Stimulated activated CD4-positive, alpha-beta T cell treated with anti-CD3 and anti-CD28 coated beads, Interleukin-2, amount 100 ng/mL, for 48 hours (primary cell): ENCODE measurements at places on chromosomes 16 and 17.

GRCh38 chr16:17403156-17403809 is 67.5 kb downstream of the XYLT1 start:
- no peak for DNase-seq

DNA sequence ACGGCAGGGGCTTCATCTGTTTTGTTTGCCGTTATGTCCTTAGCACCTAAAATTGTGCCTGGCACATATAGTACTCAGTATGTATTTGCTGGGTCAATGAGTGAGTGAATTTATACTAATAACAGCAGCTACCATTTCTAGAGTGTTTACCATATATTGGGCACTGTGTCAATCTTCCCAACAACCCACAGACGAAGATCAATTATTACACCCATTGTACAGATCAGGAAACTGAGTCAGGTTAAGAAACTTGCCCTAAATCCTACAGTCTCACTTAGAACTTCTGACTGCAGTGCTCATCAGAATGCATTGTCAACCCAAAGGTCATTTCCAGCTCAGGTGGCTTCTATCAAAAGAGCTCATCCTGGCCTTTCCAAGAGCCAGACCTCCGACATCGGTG is 44.5 kb upstream of the MEOX1 start:
- no peak for DNase-seq

- no peak for DNase-seq
Measured at GRCh38 chr16:68049449-68049848, 26.4 kb downstream of the DUS2 start.

DNA sequence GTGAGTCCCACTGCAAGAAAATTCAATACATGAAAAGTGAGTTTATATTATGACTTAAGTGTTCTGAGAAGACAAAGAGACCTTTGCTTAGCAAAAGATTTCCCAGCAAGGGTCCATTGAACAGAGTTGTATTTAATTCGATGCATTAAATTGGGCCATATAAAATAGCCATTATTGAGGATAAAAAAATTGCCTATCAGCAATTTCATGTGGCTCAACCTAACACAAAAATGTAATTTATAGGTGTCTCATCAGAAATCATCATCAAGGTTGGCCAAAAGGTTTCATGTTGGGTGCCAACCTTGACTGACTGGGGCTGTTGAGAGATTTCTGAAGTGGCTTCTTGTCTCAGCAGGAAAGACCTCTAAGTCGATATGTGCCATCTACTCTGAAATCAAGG is 84.8 kb upstream of the TOX3 start:
- no peak for DNase-seq

GRCh38 chr16:57764006-57764340 is 28.4 kb downstream of the KATNB1 start:
- DNase-seq, result no peak

DNA sequence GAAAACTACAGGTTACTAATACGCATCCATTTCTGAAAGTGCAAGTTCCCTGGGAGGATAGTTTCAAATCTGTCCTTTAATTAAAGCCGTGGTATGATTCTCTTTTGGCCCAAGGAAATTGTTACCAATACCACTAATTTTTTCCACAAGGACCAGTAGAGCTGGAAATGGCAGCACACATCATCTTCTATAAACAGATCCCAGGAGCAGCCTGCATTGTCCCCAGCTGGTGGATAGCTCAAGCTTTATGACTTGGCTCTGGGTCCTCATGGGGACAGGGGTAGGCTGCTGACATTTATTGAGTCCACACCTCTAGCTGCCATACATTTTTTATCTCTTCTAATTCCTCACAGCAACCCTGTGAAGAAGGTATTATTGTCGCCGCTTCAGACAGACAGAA is 35.8 kb upstream of the BHLHA9 start:
- DNase-seq, result no peak

- no peak for DNase-seq
Measured at GRCh38 chr17:12406623-12407215, 259.0 kb upstream of the MYOCD start.

GRCh38 chr17:412211-413015 is 59.8 kb upstream of the RPH3AL start:
- no peak for DNase-seq

GRCh38 chr17:3497101-3497500 is 21.3 kb downstream of the ASPA start:
- DNase-seq, result no peak

DNA sequence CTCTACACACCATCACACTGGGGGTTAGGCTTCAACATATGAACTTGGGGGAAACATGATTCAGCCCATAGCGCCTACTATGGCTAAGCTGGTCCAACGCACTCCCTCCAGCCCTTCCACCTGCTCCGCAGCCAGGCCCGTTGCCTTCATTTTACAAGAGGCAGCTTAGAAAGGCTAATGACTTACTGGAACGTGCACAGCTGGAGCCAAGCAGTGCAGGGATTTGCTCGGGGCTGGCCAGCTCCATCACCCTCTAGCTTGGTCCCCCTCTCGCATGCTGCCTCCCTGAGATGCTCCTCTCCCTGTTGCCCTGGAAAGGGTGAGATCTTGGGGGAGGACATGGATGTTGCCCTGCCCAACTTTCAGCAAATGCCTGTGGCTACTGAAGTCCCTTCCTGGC is 2.8 kb upstream of the CACNG1 start:
- no peak for DNase-seq

DNA sequence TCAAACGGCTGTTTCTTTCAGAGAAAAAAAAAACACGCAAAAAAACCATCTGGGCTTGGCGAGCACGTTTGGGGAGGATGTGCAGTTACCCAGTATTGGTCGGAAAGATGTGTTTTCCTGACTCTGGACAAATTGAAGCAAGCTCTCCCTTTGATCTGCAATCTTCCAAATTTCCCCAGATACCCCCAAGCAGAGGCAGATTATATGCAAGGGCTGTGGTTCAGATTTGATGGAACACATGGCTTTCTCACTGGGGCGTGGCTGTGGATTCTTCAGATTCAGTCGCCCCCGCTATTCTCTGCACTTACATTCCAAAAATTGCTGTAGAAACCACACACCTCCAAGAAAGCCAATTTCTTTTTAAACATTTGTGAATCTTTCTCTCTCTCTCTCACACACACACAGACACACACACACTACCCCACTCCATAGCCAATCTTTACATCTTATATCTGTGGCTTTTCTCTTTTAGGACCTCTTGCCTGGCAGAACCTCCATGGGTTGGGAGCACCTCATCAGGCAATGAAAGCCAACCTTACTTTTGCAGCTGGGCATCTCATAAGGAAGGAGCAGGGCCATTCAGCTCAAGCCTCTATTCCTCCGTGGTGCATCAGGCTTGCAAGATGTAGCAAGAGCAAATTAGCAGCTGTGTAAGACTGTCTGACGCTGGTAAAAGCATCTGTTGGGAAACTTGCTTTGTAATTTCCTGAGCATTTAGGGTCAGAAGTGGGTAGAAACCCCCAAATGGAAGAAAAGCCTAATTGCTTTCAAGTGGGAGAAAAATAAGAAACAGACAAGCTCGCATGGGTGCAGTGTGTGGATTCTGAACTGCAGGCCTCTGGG is 103.9 kb upstream of the FAM20A start:
- no peak for DNase-seq

DNA sequence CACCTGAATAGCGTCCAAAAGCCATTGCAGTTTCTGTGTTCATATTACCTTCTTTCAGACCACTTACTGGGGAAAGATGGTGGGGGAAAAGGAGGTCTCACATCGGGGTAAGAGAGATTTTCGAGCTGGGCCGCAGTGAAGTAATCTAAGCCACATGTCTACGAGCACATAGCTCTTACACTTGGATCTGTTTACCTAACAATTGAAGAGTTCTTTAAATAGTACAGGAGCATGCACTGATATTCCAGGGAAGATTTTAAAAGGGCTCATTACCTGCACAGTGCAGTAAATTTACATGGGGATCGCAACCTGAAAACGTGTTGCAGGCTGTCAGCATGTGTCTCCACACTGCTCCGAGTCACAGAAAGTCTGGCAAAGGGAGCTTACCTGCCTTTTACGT is 12.6 kb downstream of the MAF start:
- no peak for DNase-seq

DNA sequence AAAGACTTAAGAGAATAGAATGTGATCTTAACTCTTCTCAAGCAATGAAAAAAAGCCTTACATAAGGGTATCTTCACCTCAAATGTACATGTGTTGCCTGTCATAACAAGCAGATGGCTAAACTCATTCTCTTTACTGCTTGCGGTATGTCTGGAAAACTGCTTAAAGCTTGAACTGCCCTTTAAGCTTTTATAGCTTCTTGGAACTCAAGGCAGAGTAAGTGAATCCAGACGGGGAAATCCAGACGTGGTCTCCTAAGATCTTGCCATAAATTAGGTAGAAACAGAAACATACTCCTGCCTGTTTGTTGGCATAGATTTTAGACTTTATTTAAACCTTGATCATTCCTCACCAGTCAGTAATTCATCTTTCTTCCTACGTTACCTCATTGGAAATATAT is 19.6 kb downstream of the CLUAP1 start:
- DNase-seq, result no peak

DNA sequence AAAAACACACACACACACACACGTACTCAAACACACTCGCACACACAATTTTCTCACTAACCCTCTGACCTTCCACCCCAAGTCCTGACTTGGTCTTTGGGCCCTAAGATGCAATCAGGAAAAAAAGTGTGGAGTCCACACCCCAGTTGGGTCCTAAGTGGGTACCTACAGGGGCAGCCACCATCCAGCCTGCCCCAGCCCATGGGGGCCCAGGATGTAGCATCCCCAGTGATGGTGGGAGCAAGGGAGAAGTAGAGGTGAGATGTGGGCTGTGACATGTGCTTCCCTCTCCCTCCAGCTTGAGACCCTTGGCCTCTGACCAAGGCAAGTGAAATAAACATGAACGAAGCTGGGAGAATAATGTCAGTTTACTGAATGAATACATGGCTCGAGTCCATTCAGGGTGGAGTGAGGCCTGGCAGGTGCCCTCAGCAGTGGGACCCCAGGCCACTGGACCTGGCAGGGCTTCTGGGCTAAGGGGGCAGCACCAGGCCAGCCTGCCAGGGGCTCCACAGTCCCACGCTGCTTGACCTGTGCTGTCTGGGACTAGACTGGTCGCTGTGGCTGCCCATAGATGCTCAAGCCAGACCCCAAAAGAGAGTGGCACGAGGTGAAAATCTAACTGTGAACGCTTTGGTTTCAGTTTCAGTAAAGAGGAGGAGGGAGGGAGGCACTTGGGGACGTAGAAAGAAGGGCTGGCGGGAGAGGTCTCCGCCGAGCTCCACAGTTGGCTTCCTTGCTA is 73.7 kb downstream of the MRC2 start:
- DNase-seq, result no peak

DNA sequence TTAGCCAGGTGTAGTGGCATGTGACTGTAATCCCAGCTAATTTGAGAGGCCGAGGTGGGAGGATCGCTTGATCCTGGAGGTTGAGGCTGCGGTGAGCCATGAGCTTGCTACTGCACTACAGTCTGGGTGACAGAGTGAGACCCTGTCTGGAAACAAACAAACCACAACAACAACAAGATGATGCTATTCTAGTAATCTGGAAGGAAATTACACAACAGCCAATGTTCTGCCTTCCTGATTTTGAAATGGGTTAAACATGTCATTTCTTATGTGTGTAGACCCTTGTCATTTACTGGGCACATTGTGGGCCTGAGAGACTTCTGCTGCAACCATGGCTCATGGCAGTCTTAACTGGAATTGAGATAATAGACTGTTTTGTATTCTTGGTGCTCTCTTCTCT is 5.9 kb downstream of the COQ7 start:
- DNase-seq, result no peak

DNA sequence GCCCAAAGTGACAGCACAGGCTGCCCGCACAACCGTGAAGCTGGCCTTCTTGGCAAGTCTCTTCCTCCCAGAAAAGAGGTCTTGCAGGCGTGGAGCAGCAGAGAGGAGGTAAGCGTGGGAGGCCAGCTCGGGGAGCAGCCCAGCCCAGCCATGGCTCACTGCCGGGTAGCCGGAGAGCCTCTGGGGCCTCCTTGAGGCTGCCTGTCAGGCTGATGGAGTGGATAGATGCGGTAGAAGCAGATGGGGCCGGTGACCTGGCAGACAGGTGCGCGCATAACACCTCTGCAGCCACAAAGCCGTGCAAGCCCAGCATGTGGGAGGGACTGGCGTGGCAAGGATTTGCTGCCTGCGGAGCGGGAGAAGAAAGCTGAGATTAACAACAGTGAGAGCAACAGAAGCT is 17.1 kb upstream of the DOK4 start:
- DNase-seq, result no peak

- peak; percentile 46 for DNase-seq
Measured at GRCh38 chr17:76710863-76711611, at the start of gene MXRA7. MXRA7 (minus strand) TSS chr17:76710965; CDS start chr17:76710946, 19 bp downstream.

- no peak for DNase-seq
Measured at GRCh38 chr17:73291260-73291801, 20.5 kb downstream of the CDC42EP4 start.
